ENCODE measurements at places on chromosomes 4 and X. TPM values are rescaled to one million over a fixed set of nuclear protein-coding genes. Genes with fewer than 3 reads are reported as not detected.

The L1CAM gene
- total RNA-seq, result 0.13 TPM

The GPAT3 gene
- total RNA-seq, result 17.3 TPM

The MTNR1A gene
- total RNA-seq, result not detected

DNA sequence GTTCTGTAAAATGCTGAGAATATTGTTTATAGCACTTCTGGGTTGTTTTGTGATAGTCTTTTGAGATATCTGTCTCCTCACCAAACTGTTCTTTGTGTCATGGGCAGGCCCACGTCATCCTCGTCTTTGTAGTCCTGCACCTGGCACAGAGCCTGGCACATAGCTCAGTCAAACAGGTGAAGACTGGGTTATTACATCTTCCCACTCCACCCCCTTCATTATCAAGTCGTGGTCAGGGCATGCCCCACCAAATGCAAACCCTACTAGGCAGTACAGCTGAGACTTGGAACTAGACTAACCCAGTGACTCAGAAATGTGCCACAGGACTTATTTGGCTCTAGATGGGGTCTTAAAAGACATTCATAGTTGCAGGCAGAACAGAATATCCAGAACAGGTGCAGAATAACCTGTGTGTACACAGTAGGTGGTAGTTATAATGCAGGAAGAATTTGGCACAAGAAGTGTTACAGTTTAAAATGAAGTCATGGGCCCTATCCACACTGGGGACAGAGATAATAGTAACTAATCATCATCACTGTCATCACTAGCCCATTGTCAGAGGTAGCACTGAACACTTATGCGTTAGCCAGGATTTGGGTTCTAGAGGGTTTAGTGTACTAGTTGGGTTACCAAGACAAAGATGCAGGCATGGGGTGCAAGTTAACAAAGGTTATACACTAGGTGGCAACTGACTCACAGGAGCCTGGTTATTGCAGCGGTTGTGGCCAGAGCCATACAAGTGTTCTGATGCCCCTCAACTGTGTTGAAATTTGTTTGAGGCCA is 74.9 kb downstream of the TBL1X start:
- DNase-seq, result no peak

DNA sequence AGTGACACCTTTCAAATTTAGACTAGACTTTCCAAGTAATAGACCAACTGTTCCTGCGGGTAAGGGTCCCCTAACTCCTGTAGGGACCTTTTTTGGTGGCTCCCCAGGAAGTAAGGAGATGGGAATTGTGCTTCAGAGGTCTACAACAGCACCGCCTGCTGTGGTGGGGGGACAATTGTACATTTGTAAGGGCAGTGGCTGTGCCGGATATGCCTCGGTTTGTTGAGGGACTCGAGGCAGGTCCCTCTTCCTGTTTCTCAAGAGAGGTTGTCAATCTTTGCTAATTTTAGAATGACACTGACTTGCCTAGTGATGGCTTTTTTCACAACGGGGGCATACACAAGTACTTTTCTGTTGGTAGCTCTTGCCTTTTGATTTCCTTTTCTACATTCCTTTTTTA is 15.5 kb upstream of the HSD17B11 start:
- DNase-seq, result no peak

GRCh38 chr4:99117876-99118693 is 26.0 kb downstream of the ADH4 start:
- peak; percentile 14 for DNase-seq

GRCh38 chrX:124229374-124229773 is 103.1 kb upstream of the TEX13D start:
- DNase-seq, result no peak

DNA sequence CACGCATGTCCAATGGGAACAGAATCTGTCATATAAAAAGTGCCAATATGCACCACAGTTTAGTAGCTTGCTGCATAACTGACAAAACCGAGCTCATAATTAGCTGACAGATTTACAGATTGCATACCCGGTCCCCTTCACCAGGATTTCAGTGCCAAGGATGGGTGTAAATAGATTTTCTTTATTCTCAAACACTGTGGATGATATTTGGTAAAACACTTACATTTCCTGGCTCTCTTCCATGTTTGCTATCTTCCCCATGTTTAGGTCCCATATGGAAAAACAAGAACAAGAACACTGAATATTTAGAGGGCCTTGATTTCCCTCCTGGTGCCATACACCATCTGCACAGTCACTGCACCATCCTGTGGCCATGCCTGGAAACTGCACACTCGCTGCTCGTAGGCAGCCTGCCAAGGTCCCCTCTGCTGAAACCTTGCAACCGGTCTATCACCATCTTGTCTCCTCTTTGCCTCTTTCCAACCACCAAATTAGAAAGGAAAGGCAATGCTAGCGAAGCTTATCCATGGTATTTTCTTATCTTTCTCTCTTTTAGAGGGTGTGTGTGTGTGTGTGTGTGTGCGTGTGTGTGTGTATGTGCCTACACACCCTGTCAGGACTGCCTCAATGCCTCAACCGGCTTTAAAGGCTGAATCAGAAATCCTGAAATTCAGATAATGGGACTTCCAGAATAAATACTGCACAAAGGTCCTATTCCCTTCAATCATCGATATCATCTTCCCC is 124.2 kb upstream of the MBNL3 start:
- peak; percentile 31 for DNase-seq

DNA sequence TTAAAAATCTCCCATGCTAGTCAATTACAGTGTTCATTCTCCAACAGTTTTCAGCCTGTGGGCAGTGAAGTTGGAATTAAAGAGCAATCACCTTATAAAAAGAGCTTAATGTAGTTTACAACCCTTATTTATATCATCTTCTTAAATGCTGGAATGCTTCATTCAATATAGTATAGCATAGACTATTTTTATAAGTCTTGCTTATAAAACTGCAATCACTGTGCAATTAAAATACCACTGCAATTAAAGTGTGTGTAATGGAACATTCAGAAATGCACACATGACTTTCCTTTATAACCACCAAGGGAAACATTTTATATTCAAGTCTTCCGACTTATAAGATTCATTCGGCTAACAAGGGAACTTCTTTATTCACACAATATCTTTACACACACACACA is 16.4 kb upstream of the DCAF8L1 start:
- DNase-seq, result no peak

Data from dermis microvascular lymphatic vessel endothelial cell (primary cell).